Right atrium auricular region (tissue), 2 donors: ENCODE measurements at places on chromosomes 6 and 20. TPM values are rescaled to one million over a fixed set of nuclear protein-coding genes. Genes with fewer than 3 reads are reported as not detected.

GRCh38 chr6:158409451-158409850, 97.2 kb downstream of the TULP4 start:
- H3K4me1 ChIP-seq: no peaks in the 10 kb centered on the region
- no peak overlapping the region for H3K4me3 ChIP-seq
- no peaks in the 10 kb centered on the region for H3K27me3 ChIP-seq
- DNase-seq: no peak
- H3K27ac ChIP-seq: peak overlapping the region; percentile 49

DNA sequence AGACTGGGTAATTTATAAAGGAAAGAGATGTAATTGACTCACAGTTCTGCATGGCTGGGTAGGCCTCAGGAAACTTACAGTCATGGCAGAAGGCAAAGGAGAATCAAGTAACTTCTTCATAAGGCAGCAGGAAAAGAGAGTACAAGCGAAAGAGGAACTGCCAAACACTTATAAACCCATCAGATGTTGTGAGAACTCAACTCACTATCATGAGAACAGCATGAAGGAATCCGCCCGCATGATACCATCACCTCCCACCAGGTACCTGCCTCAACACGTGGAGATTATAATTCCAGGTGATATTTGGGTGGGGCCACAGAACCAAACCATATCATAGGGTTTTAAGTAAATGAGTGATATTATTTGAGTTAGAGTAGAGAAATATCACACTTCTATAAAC, 189.3 kb downstream of the TSHZ2 start:
- no peaks in the 10 kb centered on the region for H3K36me3 ChIP-seq
- H3K27ac ChIP-seq: no peak overlapping the region
- H3K4me1 ChIP-seq: no peaks in the 10 kb centered on the region

Gene SLC13A3
- total RNA-seq: 0.37 TPM

- no peaks in the 10 kb centered on the region for H3K36me3 ChIP-seq
- H3K4me3 ChIP-seq: no peak overlapping the region
- H3K27ac ChIP-seq: no peak overlapping the region
- no peaks in the 10 kb centered on the region for H3K27me3 ChIP-seq
- no peak for DNase-seq
These were observed 265.6 kb upstream of the BTBD3 start for GRCh38 chr20:11652128-11652527.

- H3K27me3 ChIP-seq: no peaks in the 10 kb centered on the region
- no peaks in the 10 kb centered on the region for H3K4me1 ChIP-seq
- H3K36me3 ChIP-seq: no peaks in the 10 kb centered on the region
- H3K4me3 ChIP-seq: no peak overlapping the region
These were observed 31.1 kb downstream of the CDKAL1 start for GRCh38 chr6:20565342-20565741.

Gene NHSL1
- 34.3 TPM for total RNA-seq

- no peak overlapping the region for H3K4me3 ChIP-seq
- H3K27ac ChIP-seq: no peak overlapping the region
- no peak for DNase-seq
- H3K27me3 ChIP-seq: no peaks in the 10 kb centered on the region
- H3K4me1 ChIP-seq: no peaks in the 10 kb centered on the region
These were observed 315.1 kb downstream of the EPHA7 start for GRCh38 chr6:93104195-93104817.
